ENCODE measurements at places on chromosomes 3 and 15.

DNA sequence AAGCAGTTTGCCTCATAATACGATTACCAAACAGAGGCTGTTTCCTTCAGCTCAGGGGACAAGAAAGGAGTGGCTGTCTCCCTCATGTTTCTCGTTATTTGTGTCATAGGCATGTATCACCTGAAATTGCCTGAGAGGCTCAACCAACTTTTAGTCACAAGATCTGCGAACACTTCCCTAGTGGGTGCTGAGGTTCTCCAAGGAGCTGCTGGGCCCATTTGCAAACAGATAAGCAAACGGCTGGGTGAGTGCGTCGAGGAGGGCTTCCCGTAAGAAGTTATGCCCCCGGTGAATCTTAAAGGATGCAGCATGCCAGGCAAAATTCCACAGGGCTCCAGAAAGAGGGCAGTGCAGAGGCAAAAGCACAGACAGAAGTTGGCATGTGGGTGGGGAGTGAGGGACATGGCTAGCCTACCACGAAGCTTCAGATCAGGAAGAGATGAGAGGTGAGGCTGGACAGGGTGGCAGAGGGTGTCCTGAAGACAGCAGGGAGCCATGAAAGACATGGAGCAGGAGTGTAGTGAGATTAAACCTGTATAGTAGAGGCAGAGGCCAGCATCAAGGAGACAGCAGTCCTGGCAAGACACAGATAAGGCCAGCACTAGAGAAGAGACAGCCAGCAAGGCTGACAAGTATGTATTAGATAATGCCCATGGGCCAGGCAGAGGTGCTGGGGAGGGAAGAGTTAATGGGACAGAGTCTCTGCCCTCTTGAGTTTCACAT lies 4.0 kb upstream of the GP9 start:
- no peak for DNase-seq

DNA sequence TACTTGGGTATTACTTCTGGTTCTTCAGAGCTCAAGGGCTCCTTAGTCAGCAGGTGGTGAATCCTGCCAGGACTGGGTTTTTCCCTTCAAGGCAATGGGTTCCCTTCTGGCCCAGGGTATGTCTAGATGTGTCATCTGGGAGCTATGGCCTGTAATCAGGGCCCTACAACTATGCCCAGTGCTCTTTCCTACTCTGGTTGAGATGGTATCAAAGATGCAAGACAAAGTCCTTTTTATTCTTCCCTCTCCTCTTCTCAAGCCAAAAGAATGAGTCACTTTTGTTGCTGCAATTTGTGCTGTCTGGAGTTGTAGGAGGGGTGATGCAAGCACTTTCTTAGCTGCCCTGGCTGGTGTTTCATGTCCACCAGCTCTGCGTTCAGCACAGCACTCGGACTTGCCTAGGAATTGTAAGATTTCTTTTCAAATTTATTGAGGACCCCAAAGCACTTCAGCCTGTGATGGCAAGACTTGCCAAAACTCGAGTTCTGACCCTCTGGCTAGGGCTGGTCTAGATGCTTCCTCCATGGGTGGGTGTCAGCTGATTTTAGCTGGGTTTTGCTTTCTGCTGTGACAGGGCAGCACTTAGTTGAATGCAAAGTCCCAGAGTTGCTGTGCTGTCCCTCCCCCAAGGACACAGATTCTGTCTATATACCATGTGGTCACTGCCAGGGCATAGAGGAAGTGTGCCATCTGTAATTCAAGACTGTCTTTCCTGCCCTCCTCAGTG lies 129.2 kb upstream of the CBLB start:
- DNase-seq, result no peak

GRCh38 chr3:28577941-28578500 lies 229.4 kb upstream of the AZI2 start:
- no peak for DNase-seq

DNA sequence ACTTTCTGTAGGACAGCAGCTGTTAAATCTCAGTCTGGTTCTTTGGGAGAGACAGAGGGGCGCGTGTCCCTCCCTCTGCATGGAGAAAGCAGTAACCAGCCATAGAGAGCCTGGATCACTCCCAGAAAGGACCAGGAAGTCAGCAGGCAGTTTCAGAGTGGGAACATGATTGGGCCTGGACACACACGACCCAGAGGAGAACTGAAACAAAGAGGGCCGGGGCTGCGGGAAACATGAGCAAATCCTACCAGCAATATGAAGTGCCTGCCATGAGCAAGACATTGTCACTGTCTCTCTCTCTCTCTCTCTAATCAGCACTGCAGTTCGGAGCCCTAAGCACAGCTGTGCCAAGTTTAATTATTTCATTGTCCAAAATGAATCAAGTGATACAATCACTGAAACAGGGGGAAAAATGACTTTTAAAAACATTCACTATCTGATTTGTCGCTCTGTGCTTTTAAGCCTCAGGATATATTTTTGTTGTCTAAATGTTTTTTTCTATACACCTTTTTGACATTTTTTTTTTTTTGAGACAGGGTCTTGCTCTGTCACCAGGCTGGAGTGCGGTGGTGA lies 17.6 kb downstream of the MUC13 start:
- DNase-seq, result no peak

GRCh38 chr3:120649830-120650233 lies 32.2 kb downstream of the HGD start:
- DNase-seq, result no peak
